Activated CD4-positive, CD25-positive, alpha-beta regulatory T cell treated with anti-CD3 and anti-CD28 coated beads, Interleukin-2, amount 50 U/mL, for 24 hours (primary cell): ENCODE measurements at places on chromosomes 1 and 21.

GRCh38 chr1:244254467-244254866 is 197.2 kb downstream of the ADSS2 start:
- ATAC-seq: no peak

GRCh38 chr1:36236302-36236701 is 12.1 kb downstream of the THRAP3 start:
- ATAC-seq: no peak

- ATAC-seq: no peak
These were observed 5.5 kb upstream of the TBX15 start for GRCh38 chr1:118993700-118994026.

DNA sequence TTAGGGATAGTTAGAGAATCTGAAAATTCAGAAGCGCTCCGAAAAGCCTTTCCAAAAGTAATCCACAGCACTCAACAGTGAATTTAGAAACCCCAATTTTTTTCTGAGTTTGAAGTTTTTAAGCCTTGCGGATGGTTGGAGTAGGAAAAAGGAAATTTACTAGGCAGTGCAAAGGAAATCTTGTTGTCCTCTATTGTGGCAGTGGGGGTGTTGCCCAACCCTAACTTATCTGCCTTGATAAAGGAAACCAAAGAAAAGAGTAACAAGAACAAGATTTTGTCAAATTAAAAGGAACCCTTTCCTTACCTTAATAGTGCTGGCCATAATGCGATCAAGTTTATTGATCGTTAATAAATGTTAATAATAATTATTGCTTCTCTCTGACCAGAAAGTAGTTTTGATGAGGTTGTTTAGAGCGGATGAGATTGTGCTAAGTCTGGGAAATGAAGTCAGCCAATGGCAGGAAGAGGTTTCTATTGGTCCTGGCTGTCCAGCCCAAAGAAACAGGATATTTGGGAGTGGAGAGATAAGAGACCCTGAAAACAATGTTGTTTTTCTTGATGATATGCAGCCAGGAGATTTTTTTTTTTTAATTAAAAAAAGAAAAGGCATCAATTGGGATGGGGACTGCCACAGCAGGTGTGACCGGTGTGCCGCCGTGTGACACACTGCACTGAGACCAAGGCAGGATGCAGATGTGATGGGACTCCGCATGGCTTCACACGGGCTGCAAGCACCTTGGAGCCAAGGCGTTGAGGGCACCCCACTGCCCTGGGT is at the start of gene ERG:
Gene ERG (minus strand): TSS at position 421 of the 777 bp plus-strand sequence. CDS start 97 bp downstream, at position 324.
- ATAC-seq: no peak

- no peak for ATAC-seq
These were observed 81.4 kb downstream of the CYYR1 start for GRCh38 chr21:26491663-26492062.

DNA sequence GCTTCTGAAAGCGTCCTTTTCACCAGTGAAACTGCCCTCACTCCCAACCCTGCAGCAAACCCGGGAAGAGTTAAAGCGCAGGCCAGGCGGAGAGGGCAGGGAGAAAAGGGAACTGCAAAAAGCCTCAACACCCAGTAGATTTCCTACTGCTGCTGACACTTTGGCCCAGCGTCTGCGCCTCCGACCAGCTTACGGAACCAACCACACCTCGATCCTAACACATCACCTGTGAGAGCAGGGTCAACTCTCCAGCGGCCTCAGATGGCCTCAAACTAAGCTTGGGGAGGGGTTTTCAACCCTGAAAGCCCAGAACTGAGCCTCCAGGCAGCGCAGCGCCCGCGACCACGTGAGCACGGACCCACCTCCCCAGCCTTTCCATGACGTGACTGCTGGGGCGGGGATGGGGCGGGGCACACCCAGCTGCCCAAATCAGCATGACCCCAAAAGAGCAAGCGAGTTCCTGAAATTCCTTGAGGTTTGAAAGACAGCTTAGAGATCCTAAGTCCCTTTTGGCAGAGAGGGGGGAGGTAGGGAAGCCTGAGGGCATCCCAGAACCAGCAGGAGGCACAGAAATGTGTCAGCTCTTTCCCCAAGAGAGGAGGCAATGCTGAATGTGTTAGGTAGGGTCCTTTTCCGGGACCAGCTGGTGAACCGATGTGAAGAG is 59.1 kb downstream of the ITPKB start:
- ATAC-seq: peak; percentile 49

DNA sequence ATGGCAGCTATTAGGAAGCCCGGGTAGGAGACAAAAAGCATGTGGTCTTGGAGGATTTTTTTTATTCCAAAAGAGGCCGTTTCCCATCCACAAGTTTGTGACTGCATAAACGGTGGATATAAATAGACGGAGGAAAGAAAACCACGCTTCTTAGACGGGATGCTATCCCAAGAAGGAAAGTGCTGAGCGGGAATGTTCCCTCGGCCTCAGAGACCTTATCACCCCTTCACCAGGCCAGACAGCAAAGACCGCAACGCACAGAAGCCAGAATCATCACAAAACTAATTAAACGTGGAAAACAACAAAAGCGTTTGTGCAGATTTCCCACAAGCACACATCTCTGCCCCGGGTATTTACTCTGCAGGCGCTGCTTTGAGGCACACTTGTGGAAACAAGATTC is 43.2 kb downstream of the HLCS start:
- no peak for ATAC-seq

GRCh38 chr1:76231320-76231719 is 156.8 kb downstream of the ST6GALNAC3 start:
- ATAC-seq: no peak

DNA sequence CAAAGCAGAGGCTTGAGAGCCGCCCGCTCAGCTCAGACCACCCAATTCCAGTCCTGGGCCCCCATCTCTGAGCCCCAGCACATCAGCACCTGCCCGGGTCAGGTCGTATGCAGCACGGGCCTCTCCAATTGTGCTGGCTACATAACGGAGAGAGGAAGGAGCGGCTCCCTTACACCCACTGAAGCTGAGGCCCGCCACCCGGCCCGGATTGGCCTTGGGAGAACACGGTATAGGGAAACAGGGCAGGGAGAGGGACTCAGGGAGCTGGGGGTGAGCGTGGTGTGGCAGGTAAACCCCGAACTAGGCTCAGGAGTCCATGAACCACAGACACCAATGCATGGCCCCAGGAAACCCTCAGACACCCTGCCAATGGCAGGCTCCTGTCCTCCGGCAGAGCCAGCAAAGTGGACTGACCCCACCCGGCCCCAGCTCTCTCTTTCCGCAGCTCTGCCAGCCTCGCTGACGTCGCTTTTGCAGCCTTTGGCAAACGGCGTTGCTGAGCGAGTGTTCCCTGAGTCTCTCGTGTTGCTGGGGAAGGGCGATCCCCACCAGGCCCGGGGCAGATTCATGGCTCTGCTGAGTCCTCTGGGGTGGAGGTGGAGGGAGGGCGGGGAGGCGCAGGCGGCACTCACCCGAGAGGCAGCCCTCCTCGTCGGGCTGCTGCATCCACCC is 16.5 kb downstream of the MEGF6 start:
- no peak for ATAC-seq

GRCh38 chr21:24225431-24225830 is 1381.8 kb downstream of the MRPL39 start:
- ATAC-seq: no peak

DNA sequence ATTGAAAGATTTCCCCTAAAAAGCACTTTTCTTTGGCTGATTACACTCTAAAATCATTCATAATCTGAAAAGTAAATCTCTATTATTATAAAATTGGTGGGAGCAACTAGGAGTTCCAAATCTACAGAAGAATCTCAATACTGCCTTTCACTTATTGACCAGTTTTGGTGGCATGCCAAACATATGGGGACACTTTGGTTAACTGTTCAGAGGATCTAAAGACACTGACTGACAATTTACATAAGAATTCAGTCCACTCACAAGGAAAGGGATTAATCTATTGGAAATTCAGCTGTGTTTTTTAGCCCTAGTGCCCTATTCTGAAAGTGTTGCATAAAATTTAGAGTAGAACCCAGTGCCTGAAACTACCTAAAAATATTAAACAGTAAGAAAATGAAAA is 113.6 kb downstream of the LRRC40 start:
- ATAC-seq: no peak

GRCh38 chr1:211386921-211387320 is 60.3 kb downstream of the TRAF5 start:
- no peak for ATAC-seq

GRCh38 chr1:156849151-156849496 is 9.8 kb downstream of the INSRR start:
- ATAC-seq: no peak

GRCh38 chr1:155050560-155051341 is at the start of gene ADAM15:
TSS of gene ADAM15 (plus strand) at chr1:155051316. CDS start at chr1:155051387, 71 bp downstream.
- peak; percentile 82 for ATAC-seq

DNA sequence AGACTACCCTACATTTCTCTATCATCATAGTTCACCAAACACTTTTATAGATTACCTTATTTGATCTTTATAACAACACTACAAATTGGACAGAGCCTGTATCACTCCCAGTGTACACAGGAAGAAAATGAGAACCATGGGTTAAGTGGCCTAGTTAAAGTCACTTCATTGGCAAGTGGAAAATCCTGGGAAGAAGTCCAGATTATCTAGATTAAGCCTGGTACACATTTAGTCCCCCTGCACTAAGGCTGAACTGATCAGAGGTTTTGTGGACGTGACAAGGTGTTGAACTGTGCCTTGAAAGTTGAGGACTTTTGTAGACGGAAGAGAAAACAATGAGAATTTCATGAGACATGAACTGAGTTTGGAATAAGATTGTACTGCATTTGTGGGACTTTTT is 7.5 kb upstream of the USH2A start:
- no peak for ATAC-seq

DNA sequence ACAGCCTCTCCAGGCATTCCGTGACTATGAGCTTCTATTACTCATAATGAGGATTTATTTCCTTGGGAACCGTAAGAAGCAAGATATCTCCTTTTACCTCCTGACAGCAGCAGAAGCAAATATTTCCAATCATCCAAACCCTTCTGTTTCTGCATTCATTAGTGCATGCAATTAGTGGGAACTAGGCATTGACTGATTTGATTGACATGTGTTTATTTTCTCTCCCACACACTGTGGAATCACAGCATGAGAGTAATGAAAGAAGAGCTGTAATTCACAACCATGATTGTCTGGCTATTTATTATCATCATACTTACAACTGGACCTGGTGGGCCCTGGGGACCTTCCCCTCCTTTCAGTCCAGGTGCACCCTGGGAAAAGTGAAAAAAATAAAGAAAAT is 146.8 kb downstream of the COL11A1 start:
- ATAC-seq: no peak

DNA sequence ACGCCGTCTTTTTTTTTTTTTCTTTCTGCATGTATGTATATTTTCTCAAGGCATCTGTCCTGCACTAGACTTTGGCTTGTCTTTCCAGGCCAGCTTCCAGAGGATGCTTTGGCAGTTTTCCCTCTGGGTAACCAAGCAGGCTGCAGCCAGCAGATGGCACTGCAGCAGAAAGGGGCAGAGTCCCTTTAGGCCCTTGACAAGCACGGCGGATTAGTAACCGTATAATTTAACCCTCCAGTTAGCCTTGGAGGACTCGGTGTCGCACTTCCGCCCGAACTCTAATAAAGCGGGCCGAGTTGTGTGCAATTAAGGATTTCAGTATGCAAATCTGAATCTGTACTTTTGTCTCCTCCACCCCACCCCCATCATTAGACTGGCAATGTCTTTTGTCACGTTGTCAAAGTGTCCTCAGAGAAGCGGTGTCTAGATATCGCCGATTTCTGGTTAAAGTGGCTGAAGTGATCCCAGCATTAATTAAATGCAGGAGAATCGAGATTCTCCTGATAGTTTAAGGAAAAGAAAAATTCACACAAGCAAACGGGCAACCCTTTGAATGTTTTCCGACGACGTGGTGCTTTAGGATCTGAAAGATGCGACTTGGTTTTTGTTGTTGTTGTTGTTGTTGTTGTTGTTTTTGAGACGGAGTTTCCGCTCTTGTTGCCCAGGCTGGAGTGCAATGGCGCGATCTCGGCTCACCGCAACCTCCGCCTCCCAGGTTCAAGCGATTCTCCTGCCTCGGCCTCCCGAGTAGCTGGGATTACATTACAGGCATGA is 1.1 kb upstream of the TMEM167B start:
- ATAC-seq: no peak

- ATAC-seq: no peak
These were observed 143.5 kb upstream of the PALMD start for GRCh38 chr1:99502400-99502799.

GRCh38 chr1:234185438-234185837 is 187.8 kb upstream of the COA6 start:
- ATAC-seq: no peak

DNA sequence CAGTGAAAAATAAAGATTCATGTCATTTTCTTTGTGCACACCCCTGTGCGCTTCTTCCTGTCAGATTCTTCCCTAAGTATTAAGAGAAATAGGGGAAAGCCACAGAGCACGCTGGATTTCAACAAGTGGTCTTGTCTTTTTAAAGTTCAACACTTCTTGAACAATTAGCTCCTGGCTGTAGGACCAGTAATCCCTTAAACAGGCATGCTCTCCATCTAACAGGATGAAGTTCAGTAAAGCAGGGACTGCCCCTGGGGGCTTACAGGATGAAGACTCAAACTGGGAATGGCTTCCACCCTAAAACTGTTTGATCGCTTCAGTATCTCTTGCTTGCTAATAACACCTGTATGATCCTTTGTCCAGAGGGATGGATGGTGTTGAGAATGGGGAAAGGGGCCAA is 4.2 kb downstream of the PSMB4 start:
- ATAC-seq: no peak

GRCh38 chr1:14778541-14778897 is 180.0 kb downstream of the KAZN start:
- ATAC-seq: no peak

DNA sequence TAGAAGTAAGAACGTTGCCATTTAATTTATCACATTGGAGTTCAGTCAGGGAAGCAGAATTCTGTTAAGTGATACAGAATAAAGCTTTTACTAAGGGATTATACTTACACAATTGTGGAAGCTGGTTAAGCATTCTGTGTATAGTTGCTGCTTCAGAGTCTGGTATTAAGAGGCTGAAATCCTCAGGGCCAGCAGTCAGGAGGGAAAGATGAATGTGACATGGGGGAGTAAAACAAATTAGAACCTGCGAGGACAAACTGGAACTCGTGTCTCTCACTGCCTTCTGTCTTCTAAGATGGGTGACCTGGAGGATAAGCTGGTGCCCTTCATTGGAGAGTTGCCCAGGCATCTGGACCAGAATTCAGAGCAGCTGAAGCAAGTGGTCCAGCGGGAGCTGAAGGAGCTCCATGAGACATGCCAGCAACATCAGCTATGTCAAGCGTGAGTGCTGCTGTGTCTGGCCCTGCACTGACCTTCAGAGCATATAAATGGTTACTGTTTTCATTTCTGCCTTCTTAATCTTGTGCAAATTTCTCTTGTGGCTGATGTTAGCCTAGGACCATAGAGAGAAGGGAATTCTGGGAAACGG is 23.0 kb downstream of the MARK1 start:
- no peak for ATAC-seq

GRCh38 chr1:243938208-243938607 is 88.2 kb upstream of the AKT3 start:
- no peak for ATAC-seq

DNA sequence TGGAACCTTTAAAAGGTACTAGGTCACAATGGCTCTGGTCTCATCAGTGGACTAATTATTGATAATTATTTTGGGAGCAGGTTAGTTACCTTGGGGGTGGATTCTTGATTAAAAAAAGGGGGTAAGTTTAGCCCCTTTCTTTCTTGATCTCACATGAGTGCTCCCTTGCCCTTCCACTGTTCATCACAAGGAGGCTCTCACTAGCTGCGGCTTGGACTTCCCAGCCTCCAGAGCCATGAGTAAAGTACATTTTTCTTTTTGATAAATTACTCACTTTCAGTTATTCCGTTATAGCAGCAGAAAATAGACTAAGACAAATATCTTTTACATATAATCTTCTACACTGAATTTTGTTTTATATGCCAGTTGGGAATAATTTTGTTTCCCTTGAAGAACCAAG is 254.8 kb upstream of the DEPDC1 start:
- no peak for ATAC-seq
